Colonic mucosa (tissue), 4 donors: ENCODE measurements at places on chromosomes 13 and 19. TPM values are rescaled to one million over a fixed set of nuclear protein-coding genes. Genes with fewer than 3 reads are reported as not detected.

GRCh38 chr13:110816500-110816899 lies 98.4 kb downstream of the ANKRD10 start:
- no peak overlapping the region for H3K27ac ChIP-seq
- no peaks in the 10 kb centered on the region for H3K4me1 ChIP-seq
- DNase-seq = no peak
- no peak overlapping the region for H3K4me3 ChIP-seq
- no peaks in the 10 kb centered on the region for H3K36me3 ChIP-seq
- no peaks in the 10 kb centered on the region for H3K27me3 ChIP-seq

GRCh38 chr19:2488942-2489731 lies 13.2 kb downstream of the GADD45B start:
- peak overlapping the region; percentile 39 for H3K4me3 ChIP-seq
- DNase-seq = peak; percentile 55
- H3K4me1 ChIP-seq = peaks cover 26% of the 10 kb centered on the region
- peak overlapping the region; percentile 45 for H3K27ac ChIP-seq
- H3K27me3 ChIP-seq = peaks cover 4% of the 10 kb centered on the region

- H3K27ac ChIP-seq = no peak overlapping the region
- peaks cover 8% of the 10 kb centered on the region for H3K4me1 ChIP-seq
- peaks cover 10% of the 10 kb centered on the region for H3K27me3 ChIP-seq
- no peaks in the 10 kb centered on the region for H3K36me3 ChIP-seq
- no peak overlapping the region for H3K4me3 ChIP-seq
Observed at GRCh38 chr19:1397838-1398237, 3.5 kb downstream of the GAMT start.

- H3K4me3 ChIP-seq = no peak overlapping the region
- H3K27ac ChIP-seq = no peak overlapping the region
- H3K4me1 ChIP-seq = no peaks in the 10 kb centered on the region
Observed at GRCh38 chr19:21269813-21270212, 59.4 kb downstream of the ZNF708 start.

GRCh38 chr19:3251229-3251628 lies 26.8 kb downstream of the CELF5 start:
- no peak overlapping the region for H3K4me3 ChIP-seq
- DNase-seq = no peak
- H3K27ac ChIP-seq = no peak overlapping the region
- no peaks in the 10 kb centered on the region for H3K4me1 ChIP-seq
- H3K36me3 ChIP-seq = no peaks in the 10 kb centered on the region
- no peaks in the 10 kb centered on the region for H3K27me3 ChIP-seq

Gene IL17D
- 0.93 TPM for total RNA-seq

Gene KHSRP
- 433 TPM for total RNA-seq

Gene RNF225
- total RNA-seq = not detected

Gene SLC1A6
- not detected for total RNA-seq
